ENCODE measurements at places on chromosomes 2 and 18.

DNA sequence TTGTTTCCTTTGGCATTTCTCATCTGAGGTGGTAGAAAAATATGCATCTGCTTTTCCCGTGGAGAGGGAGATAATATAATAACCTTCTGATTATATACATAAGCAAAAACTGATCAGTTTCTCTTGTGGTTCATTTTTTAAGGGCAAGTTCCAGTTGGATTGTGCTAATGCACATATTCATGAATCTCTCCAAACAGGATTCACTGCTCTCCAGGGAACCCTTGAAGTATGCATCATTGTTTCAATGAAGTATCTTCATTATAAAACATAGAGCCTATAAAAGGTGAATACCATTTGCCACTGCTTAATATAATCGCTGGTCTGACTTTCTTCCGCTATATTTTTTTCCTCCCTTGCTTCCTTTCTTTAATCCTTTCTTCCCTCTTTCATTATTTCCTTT lies 384.7 kb downstream of the FIGN start:
- no peak for DNase-seq

DNA sequence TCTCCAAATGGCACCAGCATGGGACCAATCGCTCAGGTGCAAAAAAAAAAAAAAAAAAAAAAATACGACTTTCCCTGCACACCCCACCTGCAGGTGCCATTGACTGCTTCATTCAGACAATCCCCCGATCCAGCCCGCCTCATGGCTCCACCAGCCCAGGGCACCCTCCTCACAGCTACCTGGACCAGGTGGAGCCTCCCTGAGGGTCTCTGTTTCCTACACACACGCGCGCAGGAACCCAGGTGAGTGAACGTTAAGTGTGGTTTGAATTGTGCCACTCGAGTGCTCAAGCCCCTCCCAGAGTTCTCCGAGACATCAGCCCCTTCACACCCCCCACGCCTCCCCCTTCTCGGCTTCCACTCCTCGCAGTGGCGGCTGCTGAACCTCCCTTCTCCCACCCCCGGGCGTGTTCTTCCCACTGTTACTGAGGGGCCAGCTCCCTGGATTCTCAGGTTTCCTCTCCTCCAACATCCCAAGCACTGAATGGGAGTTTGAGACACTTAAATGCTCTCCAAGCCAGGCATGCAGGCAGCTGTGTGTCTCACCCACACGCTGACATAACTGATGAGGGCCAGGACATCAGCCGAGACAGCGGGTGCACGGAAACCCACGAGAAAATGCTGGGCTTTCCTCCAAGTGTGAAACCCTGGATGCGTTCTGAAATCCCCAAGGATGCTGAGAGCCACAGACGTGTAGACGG lies 88.8 kb upstream of the SNTG2 start:
- DNase-seq: no peak

- no peak for DNase-seq
Observed at GRCh38 chr18:14978191-14978590, 230.2 kb downstream of the ANKRD30B start.

DNA sequence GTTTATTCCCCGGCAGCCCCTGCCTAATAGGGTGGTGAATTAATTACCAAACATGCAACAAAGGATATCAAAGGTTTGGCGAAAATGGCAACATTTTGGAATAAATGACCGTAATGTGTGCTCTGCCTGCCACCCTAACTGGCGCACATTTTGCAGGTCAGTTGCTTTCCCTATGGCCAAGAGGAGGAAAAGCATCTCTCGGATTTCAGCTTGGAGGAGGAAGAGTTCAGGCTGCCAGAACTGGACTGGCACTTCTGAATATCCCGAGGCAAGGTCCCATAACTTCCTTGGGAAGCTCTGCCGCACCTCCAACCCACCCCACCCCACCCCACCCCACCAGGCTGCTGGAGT lies 37.1 kb downstream of the SLC25A52 start:
- DNase-seq: no peak

GRCh38 chr2:10223471-10223870 lies 79.2 kb upstream of the HPCAL1 start:
- no peak for DNase-seq

DNA sequence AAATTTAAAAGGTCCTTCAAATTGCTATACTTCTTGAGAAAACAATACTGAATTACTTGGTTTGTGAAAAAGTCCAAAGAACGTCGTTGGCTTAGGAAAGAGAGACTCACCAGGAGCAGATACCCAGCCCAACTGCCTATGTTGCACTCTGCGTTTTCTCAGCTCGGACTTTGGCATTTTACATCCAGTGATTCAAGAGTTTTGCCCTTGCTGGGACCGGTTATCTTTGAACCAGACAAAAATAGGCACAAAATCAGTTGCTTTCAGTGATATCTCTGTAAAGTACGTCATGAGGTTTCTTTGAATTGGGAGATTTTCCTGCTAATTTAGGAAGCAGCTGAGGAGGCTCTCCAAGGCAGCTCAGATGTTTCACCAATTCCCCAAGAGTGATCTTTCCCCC lies 29.3 kb downstream of the FHOD3 start:
- DNase-seq: no peak

DNA sequence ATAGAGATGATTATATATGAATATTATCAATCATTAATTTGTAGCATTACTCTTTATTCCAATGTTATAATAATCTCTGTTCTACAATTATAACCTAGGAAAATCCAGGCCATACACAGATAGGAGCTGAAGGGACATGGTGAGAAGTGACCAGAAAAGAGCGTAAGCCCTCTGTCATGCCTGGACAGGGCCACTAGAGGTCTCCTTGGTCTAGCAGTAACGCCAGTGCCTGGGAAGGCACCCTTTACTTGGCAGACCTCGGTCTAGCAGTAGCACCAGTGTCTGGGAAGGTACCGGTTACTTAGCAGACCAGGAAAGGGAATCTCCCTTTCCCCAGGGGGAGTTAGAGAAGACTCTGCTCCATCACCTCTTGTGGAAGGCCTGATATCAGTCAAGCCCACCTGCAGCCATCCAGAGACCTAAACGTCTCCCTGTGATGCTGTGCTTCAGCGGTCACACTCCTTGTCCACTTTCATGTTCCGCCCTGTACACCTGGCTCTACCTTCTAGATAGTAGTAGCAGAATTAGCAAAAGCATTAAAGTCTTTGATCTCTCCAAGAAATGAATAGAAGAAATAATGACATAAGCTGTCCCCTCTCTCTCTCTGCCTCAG lies 447.5 kb upstream of the FSIP2 start:
- DNase-seq: no peak

DNA sequence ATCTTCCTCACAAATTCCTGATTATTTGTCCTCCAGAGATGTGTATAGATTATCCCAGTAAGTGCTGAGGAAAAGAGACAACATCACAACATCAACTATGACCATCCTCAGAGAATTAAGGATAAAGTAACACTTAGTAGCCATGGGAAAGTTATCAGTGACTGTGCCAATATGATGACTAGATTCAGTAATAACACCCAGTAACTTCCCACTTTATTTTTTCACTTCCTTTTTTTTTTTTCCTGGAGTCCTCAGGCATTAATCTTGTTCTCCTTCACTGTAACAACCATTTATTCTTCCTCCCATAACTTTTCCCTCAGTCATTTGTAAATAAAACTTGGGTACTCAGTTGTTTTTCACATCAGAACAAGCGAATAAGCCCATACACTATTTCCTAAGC lies 16.7 kb upstream of the PID1 start:
- DNase-seq: no peak

GRCh38 chr2:158484892-158485556 lies 28.3 kb downstream of the PKP4 start:
- no peak for DNase-seq

GRCh38 chr18:62809900-62810299 lies 94.6 kb downstream of the PHLPP1 start:
- no peak for DNase-seq

DNA sequence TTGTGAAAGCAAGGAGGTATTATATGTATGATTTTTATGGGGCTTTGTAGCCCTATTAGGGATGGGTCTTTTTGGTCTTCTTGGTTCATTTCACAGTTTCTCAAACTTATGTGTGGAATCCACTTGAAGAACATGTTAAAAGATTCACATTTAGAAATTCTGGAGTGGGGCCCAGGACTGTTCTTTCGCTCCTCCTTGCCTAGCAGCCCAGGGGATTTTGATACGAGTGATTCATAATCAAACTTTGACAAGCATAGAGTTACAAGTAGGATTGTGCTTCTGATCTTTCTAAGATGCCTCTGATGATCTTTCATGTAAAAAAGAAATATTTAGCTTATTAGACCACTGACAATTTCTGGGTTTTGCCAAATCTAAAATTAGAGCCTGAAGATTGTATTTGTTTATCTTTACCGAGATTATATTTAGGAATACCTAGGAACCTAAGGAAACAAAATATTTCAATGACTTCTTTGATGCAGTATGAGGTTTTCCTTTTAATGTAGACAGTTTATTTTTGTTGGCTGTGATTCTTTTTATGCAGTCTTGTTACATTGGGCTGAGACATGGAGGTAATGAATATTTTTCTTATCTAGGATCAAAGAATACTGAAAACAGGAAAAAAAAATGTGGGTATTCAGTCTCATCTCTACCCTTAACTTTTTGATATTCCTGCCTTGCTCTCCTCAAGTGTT lies 324.0 kb downstream of the PARD3B start:
- peak; percentile 13 for DNase-seq

DNA sequence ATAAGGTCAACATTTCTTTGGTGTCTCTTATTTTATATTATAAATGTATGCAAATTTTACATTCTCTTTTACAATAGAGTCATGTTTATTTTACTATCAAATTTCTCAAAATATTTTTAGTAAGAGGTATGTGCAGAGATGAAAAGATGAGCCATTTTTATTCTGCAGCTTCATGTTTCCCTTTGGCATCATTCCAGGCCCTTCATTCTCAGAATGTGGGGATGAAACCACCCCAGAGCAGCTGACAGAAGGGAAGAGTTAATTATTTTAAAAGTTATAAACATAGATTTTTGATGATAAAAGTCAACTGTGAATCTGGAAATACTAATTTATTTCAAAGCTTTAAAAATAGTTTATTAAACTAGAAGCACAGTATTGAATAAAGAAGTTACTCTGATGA lies 12.8 kb upstream of the FSHR start:
- DNase-seq: no peak

DNA sequence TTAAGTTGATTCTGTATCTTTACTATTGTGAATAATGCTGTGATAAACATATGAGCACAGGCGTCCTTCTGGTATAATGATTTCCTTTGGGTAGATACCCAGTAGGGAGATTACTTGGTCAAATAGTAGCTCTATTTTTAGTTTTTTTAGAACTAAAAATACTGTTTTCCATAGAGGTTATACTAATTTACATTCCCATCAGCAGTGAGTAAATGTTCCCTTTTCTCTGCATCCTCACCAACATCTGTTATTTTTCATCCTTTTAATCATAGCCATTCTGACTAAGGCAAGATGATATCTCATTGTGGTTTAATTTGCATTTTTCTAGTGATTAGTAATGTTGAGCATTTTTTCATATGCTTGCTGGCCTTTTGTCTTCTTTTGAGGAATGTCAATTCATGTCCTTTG lies 35.1 kb downstream of the PMS1 start:
- DNase-seq: peak; percentile 52

GRCh38 chr2:195697681-195698220 lies 40.7 kb downstream of the SLC39A10 start:
- DNase-seq: no peak

- peak; percentile 11 for DNase-seq
Observed at GRCh38 chr2:98149333-98149697, 62.3 kb downstream of the VWA3B start.

DNA sequence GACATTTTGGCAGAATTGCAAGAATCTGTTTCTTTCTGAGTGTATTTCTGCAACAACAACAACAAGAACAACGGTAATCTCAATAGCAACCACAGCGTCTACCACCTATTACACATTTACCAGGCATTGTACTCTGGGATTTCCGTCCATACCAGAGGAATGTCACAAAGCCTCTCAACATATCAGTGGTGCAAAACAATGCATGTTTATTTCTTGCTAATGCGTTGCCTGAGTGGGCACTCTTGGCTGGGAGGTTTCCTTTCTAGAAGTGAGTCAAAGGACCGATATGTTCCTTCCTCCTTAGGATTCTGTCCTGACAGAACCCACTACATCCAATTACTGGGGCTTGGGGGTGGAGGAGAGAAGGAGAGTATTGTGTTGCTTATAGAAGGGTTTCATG lies 585.6 kb downstream of the TSN start:
- no peak for DNase-seq

DNA sequence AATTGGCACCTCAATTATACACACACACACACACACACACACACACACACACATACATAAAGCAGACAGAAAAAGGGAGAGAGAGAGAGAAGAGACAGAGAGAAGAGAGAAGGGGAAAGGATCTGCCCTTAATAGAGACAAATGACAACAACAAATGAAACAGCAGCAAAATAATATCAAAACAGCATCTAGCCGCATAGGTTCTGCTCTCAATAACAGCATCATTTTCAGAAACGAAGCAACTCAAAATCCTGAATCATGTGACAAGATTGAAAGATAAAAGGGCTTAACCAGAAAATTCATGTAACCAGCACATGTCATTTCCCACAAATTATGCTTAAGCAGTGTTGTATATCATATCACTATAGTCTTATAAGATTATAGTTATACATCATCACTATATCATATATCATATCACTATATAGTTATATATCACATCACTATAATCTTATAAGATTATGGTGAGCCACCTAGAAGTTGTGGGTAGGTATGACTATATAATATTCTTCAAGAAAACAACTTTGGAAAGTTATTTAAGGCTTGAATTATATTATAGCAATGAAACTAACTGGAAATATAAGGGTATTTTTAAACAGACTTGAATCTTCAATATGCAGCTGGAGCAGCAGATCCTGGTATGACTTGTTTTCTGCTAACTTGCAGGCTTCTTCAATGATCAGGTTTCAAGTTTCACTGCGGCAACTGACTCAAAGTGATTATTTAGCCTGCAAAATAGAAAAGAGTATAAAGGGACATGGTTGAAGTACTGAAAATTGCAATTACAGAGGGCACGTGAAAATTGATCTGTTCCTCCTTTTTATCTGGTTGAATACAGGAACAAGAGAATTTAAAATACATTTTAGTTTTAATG lies 16.1 kb upstream of the VPS54 start:
- no peak for DNase-seq

DNA sequence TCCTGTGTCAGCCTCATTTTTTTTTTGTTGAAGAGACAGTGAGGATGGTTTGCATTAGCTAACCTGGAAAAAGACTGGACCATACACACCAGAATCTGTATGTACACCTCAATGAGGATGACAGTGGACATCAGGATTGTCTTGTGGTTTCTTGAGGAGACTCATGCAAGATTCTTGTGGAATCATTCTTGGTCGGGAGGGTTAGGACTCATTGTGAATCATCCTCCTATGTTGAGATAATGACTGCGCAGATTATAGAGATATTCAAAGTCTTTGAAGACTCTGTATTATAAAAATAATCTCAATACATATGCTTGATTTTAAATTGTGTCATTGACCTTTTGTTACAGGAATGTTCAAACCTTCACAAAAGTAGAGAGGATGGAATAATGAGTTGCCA lies 49.1 kb upstream of the DOCK10 start:
- DNase-seq: peak; percentile 84
